ENCODE measurements at places on chromosomes 7 and 10. TPM values are rescaled to one million over a fixed set of nuclear protein-coding genes. Genes with fewer than 3 reads are reported as not detected.

MCM10 gene
- 0.05 TPM for total RNA-seq

ADRB1 gene
- 0.67 TPM for total RNA-seq

WEE2 gene
- not detected for total RNA-seq

BAG3 gene
- total RNA-seq = 18.7 TPM

RARRES2 gene
- 252 TPM for total RNA-seq

PRPS1L1 gene
- not detected for total RNA-seq

OR2A7 gene
- total RNA-seq = not detected

CLDN4 gene
- not detected for total RNA-seq

NRCAM gene
- total RNA-seq = 60.4 TPM

MKRN1 gene
- 68.2 TPM for total RNA-seq

WDR86 gene
- 0.42 TPM for total RNA-seq

CALHM1 gene
- total RNA-seq = 0.31 TPM

ERV3-1 gene
- total RNA-seq = 24.6 TPM

AKR1C8 gene
- total RNA-seq = not detected
